ENCODE measurements at places on chromosomes 5 and 9.

GRCh38 chr5:175872287-175873087, 1.1 kb downstream of the CPLX2 start:
- DNase-seq: no peak

GRCh38 chr9:77616191-77616590, 31.9 kb downstream of the GNA14 start:
- no peak for DNase-seq

DNA sequence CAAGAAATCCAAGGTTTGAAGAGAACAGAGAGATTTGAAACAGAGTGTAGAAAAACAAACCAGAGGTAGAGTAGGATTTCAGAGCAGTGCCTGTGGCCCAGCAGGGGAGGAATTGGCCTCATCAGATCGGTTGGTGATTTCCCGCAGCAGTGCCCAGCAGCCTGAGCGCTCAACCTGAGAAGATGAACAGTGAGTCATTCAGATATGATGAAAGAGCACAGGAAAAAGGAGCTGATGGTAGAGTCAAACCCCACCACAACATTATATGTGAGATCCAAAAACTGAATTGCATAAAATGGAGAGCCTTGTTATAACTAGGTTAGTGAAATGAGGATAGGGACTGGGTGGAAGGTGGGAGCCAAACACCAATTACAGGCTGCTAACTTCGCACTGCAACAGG, 248.9 kb downstream of the PIK3R1 start:
- no peak for DNase-seq

DNA sequence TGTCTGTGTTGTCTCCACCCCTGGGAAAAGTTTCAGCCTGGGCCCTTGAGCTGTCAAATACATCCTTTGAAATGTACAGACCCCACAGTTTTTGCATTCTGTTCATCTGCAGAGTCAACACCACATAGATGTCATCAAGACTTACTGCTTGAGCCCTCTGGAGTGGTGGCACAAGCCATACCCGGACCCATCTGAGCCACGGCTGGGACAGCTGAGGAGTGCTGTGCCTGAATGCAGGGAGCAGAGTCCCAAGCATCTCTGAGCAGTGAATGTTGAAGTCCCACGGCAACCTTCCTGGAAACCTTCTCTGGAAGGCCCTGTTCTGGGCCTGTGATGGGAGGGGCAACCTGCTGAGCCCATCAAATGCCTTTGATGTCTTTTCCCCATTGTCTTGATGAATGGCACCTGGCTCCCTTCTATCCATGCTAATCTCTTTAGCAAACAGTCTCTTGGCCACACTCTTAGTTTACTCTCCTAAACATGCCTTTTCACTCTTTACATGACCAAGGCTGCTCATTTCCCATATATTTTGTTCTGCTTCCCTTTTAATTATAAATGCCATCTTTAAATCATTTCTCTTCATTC, 92.5 kb downstream of the ATPSCKMT start:
- no peak for DNase-seq

DNA sequence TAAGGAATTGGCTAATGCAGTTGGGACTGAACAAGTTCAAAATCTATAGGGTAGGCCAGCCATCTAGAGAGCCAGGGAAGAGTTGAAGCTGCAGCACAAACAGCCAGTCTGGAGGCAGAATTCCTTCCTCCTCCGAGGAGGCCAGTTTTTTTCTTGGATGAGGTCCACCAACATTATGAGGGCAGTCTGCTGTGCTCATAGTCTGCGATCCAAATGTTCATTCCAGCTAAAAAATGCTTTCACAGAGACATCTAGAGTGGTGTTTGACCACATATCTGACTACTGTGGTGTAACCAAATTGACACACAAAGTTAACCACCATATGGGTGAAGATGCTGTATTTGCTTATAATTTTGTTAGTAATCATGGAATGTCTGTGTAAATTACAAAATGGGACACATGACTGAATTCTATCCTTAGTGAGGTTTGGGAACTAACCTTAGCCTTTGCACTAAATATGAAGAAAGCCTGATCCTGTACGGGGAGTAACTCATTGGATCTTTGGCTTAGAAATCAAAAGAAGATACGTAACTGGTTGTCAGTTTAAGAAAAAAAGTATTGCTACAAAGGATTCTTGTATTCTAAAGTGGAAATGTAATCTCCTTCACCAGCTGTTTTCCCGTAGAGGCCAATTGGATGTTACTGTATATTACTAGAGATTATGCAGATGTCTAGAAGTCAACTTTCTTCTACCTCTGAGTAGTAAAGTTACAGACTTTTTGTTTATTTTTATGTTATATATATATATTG, 70.6 kb downstream of the SPIN1 start:
- DNase-seq: no peak

GRCh38 chr9:136626740-136627642, 35.7 kb upstream of the EGFL7 start:
- DNase-seq: no peak

- no peak for DNase-seq
Observed at GRCh38 chr5:40394698-40395097, 285.0 kb upstream of the PTGER4 start.

GRCh38 chr9:69857131-69857530, 36.5 kb downstream of the CFAP95 start:
- no peak for DNase-seq

GRCh38 chr9:37377688-37378612, 44.5 kb upstream of the GRHPR start:
- no peak for DNase-seq

GRCh38 chr5:178872302-178872701, 12.5 kb downstream of the ZNF354B start:
- DNase-seq: no peak

DNA sequence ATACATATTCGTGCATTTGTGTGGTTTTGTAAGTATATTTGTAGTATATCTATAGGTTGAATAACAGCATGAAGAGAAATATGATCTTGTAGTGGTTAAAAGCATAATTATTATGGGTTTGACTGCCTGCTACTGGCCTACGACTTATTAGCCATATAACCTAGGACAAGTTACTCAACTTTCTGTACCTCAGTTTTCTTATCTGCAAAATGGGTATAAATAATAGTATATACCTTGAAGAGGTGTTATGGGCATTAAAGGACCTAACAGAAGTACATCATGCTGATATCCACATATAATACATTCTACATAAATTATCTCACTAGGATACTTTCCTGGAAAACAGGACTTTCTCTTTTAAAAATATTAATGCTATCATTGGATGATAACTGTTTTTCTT, 118.3 kb upstream of the ELL2 start:
- DNase-seq: no peak

DNA sequence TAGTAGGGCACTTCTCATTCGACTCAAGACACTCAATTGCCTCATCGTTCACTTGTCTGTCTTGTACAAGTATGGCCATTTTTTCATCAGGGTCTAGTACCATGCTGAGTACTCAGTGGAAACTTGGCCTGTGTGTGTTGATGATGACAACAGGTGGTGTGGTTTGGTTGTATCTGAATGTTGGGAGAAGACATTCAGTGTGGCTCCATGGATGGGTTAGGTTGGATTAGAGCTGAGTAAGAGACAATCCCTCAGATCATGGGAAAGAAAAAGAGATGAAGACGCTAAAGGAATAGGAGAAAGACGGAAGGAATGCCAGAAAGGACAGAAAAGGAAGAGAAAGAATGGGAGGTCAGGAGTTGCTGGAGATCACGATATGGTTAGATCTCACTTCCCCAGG, 17.0 kb downstream of the PCDH1 start:
- no peak for DNase-seq

DNA sequence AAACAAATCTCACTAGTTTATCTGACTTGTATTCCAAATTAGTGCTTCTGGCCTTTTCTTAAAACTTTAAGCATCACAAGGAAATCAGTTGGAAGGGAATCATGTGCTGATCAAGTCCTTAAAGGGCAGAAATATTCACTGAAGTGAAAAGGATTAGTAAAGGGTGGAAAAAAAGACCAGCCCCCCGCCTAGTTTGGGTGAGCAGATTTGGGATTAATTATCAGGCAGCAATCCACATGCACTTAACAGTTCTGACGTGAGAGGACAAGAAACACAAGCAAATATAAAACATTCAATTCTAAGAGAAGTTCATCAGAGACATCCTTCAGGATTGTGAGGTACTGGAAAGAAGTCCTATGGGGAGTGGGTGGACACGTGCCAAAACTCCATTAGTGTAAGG, at the start of gene TYRP1:
Gene TYRP1, plus strand, starts transcription at position 245 of the 400 bp plus-strand sequence. CDS start 612 bp downstream, outside the sequence.
- DNase-seq: no peak

DNA sequence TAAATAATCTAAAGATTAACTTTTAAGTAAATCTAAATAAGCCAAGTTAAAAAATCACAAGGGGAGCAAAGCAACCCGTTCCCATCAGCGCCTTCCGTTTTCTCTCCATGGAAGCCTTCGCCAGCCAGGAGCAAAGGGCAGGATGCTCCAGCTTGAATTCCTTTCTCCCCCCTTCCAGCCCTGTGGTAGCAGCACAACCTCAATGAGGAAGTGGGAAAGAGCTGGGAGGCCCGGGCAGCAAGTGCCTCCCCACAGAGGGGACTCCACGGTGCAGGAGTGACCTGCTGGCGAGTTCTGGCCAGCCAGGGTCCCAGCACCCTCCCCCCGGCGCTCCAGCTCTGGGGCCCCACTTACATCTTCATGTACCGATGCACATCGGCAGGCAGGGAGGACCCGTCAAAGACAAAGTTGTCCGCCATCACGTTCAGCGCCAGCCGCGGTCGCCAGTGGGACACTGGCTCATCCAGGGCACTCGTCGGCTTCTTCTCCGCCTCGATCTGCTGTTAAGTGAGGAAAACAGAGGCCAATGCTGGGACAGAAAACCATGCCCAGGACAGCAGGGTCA, 6.3 kb downstream of the CLPTM1L start:
- DNase-seq: no peak

- DNase-seq: no peak
Observed at GRCh38 chr5:59275510-59276324, 617.8 kb downstream of the PDE4D start.

GRCh38 chr5:3107156-3107611, 355.7 kb upstream of the IRX2 start:
- DNase-seq: no peak

GRCh38 chr5:91228188-91228587, 154.9 kb downstream of the ARRDC3 start:
- no peak for DNase-seq

GRCh38 chr5:50730336-50730735, 63.9 kb downstream of the PARP8 start:
- no peak for DNase-seq

DNA sequence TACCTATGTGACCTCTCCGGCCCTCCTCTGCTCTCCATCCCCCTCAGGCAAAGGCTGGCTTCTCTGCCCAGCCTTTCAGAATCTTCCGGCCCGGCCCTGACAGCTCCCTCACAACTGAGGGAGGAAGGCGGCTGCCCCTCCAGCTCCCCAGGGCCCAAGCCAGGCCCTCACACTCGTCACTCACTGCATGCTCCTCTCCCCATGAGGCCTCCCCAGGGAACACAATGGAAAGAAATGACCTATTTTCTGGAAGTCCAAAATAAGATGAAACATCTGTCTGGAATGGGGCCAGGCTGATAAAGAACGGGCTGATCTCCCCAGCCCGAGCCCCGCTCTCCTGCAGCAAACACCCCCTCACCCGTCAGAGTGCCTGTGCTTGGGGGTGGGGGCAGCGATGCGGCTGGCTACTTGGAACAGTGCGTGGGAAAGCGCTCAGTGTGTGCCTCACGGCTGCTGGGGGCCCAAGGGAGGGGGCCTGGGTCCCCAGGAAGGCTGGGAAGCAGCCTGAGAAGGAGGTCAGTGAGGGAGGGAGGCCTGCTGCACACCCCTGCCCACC, 11.3 kb downstream of the PDGFRB start:
- no peak for DNase-seq

- DNase-seq: no peak
Observed at GRCh38 chr9:83906144-83906543, 15.1 kb downstream of the KIF27 start.

GRCh38 chr5:53179691-53180090, 70.1 kb upstream of the MOCS2 start:
- DNase-seq: no peak

GRCh38 chr9:70962761-70963440, 158.5 kb downstream of the TRPM3 start:
- no peak for DNase-seq

DNA sequence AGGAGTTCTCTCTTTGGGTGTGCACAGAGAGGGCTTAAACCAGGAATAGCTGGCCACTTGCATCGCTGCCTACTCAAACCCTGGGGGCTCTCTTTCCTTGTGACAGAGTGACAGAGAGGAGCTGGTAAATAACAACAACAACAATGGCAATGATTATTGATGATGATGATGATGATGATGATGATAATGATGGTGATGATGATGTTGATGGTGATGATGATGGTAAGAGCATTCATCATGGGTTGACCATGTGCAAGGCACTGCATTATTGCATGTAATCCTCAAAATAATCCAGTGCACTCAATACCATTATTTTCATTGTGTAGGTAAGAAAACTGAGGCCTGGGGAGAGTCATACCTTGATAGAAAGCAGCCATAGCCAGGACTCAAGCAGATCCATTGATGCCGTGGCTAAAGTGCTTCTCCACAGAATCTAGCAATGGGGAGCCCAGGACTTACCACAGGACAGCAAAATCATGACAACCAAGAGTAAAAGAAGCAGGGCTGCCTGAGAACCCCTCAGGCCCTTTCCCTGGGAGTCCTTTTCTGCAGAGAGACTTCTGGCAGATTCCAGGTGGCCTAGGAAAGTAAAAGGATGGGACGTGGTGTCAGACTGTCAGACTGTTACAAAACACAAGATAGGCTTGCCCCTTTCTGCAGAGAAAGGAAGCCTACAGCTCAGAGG, 4.8 kb downstream of the FOXI1 start:
- DNase-seq: no peak

DNA sequence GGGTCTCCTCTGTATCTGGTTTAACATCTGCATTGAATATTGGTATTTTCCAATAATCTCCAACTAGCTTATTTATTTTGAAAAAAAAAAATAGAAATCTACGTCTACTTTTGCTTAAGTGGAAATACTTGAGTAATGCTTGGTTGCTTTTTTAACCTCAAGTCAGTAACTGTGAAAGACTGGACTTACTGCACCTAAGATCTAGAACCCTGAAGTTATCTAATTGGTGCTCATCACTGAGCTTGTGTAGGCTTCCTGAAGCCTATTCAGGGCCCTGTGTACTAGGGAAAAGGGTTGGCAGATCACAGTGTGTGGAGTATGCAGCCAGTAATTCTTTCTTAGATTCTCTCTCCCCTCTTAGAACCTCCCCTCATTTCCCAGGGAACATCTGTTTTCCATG, 16.2 kb downstream of the SLC1A1 start:
- DNase-seq: no peak

GRCh38 chr9:127769929-127770582, 8.4 kb downstream of the SH2D3C start:
- DNase-seq: no peak

GRCh38 chr5:96772542-96772941, 35.2 kb downstream of the ERAP1 start:
- no peak for DNase-seq

GRCh38 chr9:125100822-125101221, 42.5 kb downstream of the SCAI start:
- DNase-seq: no peak

- no peak for DNase-seq
Observed at GRCh38 chr5:176654856-176655255, 7.6 kb downstream of the TSPAN17 start.

DNA sequence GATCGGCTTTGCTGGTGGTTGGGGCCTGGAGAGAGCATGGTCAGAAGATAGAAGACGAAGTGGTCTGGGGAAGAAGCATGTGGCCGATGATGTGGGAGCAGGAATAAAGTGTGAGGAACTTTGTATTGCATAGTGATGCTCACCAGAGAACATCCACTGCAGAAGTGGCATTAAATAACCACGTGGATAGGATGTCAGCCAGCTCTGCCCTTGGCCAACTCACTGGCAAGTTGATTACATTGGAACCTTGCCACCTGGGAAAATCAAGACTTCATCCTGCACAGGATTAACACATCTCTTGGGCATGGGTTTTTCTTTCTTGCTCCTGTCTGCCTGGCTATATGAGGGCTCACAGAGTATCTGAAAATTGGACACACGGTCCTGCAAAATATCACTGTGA, 217.4 kb downstream of the DMRT2 start:
- DNase-seq: no peak

Measured in NCI-H1436 treated with DMSO at 0.1 percent for 48 hours (cell line).